ENCODE measurements at places on chromosomes 12 and 14.

DNA sequence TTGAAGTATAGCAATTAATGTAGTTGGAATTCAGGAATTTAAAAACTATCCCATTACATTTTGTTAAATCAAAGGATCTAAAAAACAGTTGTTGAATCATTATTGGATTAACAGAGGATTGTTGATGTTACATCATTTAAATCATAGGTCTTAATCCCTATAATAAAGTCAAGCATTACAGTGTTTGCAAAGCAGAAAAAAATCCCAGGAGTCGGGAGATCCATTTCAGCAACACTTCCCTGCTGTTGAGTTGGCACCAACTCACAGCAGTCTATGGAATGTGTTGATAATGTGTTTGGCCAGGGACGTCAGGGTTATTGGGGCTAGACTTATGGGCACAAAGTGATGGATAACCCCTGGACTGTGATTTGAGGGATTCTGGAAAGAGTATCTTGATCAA is 99.1 kb upstream of the TMTC1 start:
- no peak for DNase-seq

GRCh38 chr14:79496701-79497100 is 714.6 kb downstream of the DIO2 start:
- no peak for DNase-seq

DNA sequence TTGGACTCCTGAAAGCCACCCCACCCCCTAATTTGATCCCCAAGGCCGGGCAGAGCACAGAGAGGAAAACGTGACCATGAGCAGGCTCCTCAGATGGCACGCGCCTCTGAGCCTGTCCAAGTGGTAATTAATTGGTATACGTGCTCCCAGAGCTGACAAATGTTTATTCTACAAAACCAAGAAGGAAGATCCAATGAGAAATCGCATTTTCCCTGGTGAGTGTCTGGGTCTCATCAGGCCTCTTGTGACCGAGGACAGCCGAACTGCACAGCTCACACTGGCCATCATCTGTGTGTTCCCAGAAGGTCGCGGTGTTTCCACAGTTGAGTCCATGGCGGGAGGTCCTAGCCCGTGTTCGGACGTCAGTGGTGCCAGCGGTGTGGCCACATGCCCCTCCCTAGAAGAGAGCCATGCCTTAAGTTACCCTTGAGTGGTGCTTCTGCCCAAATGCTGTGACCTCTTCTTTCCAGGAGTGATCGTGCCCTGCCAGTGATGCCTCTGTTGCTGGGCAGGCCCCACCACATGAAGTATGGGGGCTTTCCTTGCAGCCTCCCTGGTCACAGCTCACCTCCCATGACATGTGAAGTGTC is 317.5 kb upstream of the RTL1 start:
- no peak for DNase-seq

- DNase-seq, result peak; percentile 41
These were observed 200.2 kb upstream of the RBM19 start for GRCh38 chr12:114166362-114166761.

DNA sequence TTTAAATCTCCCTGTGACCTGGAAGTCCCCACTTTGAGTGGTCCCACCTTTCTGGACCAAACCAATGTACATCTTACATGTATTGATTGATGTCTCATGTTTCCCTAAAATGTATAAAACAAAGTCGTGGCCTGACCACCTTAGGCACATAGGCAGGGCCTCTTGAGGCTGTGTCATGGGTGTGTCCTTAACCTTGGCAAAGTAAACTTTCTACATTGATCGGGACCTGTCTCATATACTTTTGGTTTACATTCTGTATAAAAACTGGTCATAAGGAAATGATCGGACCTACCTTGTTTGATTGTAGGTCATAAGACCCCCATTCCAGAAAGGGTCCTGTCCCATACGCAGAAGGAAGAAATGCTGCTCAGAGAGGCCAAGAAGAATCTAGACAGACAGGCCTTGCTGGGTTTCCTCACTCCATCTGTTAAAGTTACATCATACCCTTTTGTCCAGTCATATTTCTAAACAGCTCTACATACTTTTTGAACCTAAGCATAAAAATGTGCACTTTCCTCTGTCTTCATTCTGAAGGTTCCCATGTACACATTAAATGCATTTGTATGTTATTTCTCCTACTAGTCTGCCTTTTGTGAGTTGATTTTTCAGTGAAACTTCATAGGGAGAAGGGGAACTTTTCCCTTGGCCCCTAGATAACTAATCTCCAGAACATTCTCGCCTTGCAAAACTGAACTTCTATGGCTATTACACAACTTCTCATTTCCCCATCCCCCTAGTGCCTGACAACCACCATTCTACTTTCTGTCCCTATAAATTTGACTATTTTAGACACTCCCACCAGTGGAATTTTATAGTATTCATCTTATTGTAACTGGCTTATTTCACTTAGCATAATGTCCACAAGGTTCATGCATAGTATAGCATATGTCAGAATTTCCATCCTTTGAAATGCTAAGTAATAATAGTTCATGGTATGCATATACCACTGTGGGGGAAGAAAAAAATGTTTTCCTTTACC is 30.2 kb upstream of the CPM start:
- peak; percentile 37 for DNase-seq

DNA sequence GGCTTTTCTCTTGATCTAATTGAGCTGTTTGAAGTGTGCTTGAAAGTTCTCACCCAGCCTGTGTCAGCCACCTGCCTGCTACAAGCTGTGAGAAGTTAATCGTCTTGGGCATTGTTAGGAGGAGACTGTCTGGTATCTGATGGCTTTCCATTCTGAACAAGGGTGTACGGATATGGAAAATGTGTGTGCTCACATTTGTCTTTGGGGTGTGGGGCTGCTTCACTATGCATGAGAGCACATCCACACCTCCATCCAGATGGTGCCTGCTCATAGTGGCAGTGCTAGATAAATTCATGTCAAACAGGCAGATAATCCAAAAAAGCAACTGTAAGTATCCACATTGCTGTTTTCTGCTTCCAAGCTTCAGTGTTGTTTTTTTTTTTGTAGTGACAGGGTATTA is 462.2 kb downstream of the DIO2 start:
- no peak for DNase-seq

DNA sequence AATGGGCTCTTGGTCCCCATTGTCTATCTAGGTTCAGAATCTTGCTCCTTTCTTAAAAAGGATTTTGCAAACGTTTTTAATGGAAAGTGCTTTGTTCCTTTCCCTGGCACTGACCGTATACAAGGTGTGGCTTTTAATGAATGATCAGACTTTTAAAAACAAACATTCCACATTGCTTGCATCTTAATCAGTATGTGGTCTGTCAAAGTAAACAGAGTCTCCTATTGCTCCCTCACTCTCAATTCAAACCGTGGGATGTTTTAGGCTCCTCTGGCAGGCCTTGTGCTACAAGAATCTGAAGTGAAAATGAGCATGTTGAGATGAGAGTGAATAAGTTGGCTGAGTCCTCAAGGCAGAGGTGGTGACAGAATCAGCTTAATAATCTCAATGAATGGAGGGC is 107.0 kb downstream of the VRK1 start:
- no peak for DNase-seq

DNA sequence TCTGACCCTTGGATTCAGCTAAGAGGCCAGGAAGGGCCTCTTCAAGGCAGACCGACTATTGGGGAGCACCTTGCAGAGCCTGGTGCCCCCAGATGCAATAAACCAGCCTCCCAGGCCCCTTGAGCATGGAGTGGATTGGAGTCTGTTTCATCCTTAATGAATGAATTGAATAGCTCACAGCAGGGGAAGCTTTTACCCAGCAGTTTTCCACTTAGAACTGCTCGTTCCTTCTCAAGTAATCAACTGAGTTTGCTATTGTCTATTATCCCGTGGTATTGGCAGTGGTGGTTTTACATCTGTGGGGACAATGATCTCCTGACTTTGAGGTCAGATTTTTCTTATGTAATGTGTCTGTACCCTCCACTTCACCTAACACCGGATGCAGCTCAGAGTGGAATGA is 197.6 kb downstream of the AACS start:
- DNase-seq, result no peak

DNA sequence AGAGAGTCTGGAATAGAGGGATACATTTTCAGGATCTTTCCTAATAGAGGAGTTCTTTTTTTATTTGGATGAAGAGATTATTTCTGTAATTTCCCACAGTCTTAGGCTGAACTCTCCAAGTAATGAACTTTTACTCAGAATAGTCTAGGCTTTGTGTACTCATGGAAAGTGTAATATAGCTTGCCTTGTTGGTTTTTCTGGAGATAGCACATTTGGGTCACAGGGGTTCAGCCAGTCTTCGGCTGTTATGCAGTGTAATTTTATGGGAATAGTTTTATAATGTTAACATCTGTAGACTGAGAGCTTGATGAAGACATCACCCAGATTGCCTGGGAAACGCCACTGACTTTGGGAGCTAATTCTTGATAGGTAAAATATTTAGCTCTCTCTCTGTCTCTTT is 450.8 kb downstream of the RAD51B start:
- no peak for DNase-seq

- peak; percentile 57 for DNase-seq
These were observed 77.1 kb downstream of the KCNMB4 start for GRCh38 chr12:70443062-70443673.

GRCh38 chr14:101116486-101117130 is 213.1 kb upstream of the RTL1 start:
- DNase-seq, result no peak

GRCh38 chr14:85074955-85075354 is 455.0 kb upstream of the FLRT2 start:
- DNase-seq, result no peak

DNA sequence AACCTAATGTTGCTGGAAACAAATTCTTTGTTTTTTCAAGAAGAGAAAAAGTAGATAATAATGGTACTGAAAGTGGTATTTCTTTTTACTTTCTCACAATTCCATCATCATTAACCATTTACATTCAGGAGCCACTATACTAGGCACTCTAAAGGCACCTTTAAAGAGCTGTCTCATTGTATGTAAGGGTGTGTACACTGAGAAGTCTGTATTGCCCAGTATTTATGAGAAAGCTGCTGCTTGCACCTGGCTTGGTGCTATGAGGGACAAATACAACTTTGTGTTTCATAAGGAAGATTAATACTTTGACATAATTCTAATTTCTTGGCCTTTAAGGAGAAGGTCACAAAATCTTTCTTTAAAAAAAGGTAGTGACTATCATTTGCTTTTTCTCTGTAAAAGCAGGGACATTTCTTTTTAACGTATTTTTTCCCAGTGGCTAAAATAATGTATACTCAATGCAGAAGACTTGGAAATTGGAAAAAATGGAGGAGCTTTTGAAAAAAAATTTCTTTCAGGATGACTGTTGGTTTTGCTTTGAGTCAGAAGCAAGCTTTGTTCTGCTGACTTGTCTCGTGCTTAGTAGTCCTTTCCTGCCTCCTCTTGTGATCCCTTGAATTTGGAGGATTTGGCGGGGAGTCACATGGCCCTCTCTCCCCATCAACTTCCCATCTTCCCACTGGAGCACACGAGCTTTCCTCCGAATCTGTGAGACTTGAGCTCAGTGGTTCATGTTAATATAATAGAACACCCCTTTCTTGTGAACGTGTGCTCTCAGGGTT is 50.1 kb downstream of the RASSF3 start:
- no peak for DNase-seq

DNA sequence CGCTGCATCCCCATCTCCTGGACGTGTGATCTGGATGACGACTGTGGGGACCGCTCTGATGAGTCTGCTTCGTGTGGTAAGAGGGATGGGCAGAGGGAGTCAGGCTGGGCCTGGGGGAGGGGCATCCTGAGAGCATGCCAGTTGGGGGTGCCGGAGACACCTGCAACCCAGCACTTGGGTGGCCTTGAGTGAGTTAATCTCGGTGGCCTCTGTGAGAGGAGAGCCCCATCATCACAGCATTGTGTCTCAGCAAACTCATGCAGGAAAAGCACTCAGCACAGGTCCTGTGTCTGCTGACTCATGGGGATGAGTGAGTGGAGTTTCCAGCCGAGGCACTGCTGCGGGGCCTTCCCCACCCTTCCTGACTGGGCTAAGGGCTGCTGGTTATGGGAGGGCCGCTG is 19.6 kb upstream of the LRP1-AS start:
- DNase-seq, result peak; percentile 68

- no peak for DNase-seq
These were observed 413.5 kb upstream of the STXBP6 start for GRCh38 chr14:25463480-25463879.

DNA sequence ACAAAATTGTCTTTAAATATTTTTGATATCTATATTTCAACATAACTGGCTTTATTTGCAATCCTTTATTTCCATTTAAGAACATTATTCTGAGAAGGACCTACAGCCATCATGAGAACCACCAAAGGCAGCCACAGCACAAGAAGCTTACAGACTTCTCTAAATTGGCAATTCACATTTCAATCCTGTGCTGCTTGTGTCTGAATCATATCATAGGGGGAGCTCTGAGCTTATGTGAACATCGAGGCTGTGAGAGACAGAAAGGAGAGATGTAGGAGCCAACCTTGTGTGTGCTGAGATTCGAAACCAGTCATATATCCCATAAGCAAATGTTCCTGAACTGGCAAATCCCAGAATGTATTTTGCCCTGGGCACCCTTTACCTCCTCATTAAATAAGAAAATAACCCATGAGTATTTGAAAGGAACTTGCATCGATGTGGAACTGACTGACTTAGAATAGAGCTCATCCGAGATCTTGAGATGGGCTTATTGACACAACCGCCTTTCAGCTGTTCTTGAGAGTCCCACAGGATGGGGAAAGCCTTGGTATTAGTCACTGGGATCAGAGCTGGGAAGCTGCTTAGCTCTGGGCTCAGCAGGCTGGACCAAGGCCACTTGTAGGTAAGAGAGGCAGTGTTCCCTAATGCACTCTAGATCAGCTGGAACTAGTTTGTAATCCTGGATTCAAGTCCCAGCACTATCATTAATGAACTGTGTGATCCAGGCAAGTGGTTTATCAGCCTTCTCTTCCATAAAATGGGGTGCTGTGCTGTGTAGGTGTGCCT is 329.8 kb downstream of the CACNA1C start:
- peak; percentile 28 for DNase-seq

DNA sequence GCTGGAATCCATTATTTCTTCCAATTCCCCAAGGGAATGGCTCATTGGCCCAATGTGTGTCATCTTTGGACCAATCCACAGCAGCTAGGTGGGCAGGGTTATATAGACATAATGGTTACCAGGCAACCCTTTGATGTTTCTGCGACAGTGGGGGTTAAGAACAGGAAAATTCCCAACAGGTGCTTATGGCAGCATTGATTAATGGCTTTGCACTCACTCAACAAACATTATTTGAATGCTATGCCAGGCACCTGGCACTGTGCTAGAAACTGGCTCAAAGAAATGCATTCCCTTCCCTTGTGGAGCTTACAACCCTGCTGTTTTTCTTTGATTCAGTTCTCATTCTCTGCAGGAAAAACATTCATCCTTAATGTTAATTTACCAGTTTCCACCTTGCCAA is 1221.0 kb downstream of the AACS start:
- no peak for DNase-seq

DNA sequence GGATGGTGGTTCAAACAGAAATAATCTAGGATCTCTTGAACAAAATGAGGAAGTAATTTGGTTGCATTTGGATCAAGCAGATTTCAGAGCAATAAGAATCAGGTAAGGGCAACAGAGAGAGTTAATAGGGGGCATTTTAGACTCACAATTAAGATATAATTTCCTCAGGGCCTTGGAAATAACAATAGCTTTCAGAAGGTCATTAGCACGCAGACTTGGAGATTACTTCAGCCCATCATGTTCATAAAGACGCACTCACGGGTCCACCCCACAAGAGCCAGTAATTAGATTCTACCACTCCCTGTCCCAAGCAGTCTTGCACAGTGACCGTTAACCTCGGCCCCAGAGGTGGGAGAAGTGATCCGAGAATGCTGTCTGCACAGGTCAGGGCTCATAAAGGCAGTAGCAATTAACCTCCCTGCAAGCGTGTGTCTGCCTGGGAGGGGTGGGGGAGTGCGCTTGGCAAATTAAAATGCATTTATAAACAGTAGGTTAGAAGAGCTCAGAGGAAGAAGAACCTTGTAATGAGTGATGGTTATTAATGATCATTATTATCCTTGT is 125.7 kb upstream of the CCDC196 start:
- no peak for DNase-seq

Data from fibroblast of upper back skin (primary cell).